ENCODE measurements at places on chromosomes 2 and 18.

DNA sequence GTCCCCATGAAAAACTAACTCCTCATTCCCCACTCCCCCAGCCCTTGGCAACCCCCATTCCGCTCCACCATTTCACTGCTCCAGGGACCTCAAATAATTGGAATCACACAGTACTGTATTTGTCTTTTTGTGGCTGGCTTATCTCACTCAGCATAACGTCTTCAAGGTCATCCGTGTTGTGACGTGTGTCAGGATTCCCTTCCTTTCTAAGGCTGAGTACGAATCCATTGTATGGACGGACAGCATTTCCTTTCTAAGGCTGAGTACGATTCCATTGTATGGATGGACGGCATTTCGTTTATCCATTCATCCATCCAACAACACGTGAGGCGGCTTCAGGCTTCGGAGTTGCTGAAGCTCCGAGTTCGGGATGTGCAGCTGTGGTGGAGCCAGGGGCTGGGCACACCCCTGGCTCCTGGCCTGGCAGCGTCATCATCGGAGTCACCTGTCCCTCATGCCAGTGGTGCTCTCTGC is 1.2 kb upstream of the ASB1 start:
- no peak for DNase-seq

DNA sequence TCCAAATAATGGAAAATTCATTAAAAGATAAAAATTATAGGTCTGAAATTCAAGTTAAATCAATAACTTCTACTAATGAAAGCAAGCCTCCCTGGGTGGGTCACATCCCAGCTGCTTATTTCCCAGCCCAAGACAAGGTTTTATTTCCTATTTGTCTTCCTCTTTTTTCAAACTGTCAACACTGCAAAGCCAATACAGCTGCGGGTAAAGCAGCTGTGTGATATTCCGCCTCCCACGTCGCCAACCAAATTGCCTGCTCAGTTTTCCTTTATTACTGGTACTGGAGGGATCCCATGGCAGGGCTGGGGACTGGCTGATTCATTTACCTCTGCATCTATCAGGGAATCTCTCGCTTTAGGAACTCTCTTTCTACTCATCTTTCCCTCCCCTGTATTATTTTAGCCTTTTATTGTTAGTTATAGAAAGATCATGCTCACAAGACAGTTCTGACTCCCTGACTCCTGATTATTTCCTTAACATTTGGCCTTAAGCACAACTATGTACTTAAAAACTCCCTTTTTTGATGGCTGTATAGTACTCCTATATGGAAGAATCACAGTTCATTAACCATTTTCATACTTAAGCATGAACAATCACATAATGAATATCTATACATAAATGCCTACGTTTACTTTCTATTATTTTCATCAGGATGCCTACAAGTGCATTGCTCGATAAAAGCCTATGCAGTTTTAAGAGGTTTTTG is 253.1 kb downstream of the CDCA7 start:
- no peak for DNase-seq

DNA sequence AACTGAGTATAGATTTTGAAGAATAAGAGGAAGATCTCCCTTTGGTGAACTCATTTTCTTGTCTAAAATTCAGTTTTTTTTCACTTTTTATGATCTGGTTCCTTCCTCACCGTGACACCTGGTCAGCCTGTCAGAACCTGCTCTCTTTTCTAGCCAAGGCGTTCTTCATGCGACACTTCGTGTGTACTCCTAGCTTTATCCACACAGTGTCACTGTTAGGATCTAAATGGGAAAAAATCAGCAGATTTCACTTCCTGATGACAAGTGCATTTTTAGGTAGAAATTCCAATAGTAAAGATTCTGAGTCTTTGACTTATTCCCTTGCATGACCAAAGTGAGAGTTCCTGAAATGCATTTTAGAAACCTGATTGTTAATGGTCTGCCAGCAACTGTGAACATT is 89.8 kb downstream of the KLHL14 start:
- no peak for DNase-seq

- DNase-seq = no peak
These were observed 103.7 kb downstream of the RBMS1 start for GRCh38 chr2:160389875-160390274.

- DNase-seq = no peak
These were observed 204.8 kb downstream of the TFCP2L1 start for GRCh38 chr2:121080013-121080772.
